ENCODE measurements at places on chromosomes 7 and 10. TPM values are rescaled to one million over a fixed set of nuclear protein-coding genes. Genes with fewer than 3 reads are reported as not detected.

The NPSR1 gene
- not detected for total RNA-seq

The AASS gene
- total RNA-seq, result 62.9 TPM

The GRID2IP gene
- total RNA-seq, result 1.5 TPM

The COL1A2 gene
- total RNA-seq, result 1,434 TPM

The COL17A1 gene
- total RNA-seq, result 1.2 TPM

The ZNF467 gene
- 20.4 TPM for total RNA-seq

The GBX1 gene
- total RNA-seq, result 0.64 TPM

The ZNF398 gene
- total RNA-seq, result 17.1 TPM

The MMD2 gene
- total RNA-seq, result not detected

The ASZ1 gene
- total RNA-seq, result not detected

The HOXA5 gene
- total RNA-seq, result 42.4 TPM

The PNLIPRP3 gene
- total RNA-seq, result not detected

The CFAP43 gene
- 12.3 TPM for total RNA-seq

The PNLIPRP2 gene
- not detected for total RNA-seq
